Posterior vena cava (tissue), 2 donors: ENCODE measurements at places on chromosomes 12 and 14. TPM values are rescaled to one million over a fixed set of nuclear protein-coding genes. Genes with fewer than 3 reads are reported as not detected.

DACT1 gene
- 13.7 TPM for total RNA-seq

TGM1 gene
- total RNA-seq, result 1.7 TPM

LRRC43 gene
- not detected for total RNA-seq

PLEKHD1 gene
- 0.10 TPM for total RNA-seq

YEATS4 gene
- total RNA-seq, result 8.9 TPM

RAB15 gene
- total RNA-seq, result 7.3 TPM
